ENCODE measurements at places on chromosomes 3 and 15.
A peak's percentile ranks its signal among the peaks of the same experiment; 100 is the strongest.

- DNase-seq = peak; percentile 5
These were observed 27.7 kb upstream of the PLXNA1 start for GRCh38 chr3:126955004-126955790.

- no peak for DNase-seq
These were observed 580.4 kb downstream of the CADM2 start for GRCh38 chr3:85539232-85539631.

- DNase-seq = no peak
These were observed 348.4 kb upstream of the THBS1 start for GRCh38 chr15:39232512-39232911.

GRCh38 chr15:99427668-99428361 lies 138.0 kb upstream of the MEF2A start:
- no peak for DNase-seq

- DNase-seq = peak; percentile 58
These were observed 245.0 kb upstream of the TOPAZ1 start for GRCh38 chr3:43996379-43997301.

DNA sequence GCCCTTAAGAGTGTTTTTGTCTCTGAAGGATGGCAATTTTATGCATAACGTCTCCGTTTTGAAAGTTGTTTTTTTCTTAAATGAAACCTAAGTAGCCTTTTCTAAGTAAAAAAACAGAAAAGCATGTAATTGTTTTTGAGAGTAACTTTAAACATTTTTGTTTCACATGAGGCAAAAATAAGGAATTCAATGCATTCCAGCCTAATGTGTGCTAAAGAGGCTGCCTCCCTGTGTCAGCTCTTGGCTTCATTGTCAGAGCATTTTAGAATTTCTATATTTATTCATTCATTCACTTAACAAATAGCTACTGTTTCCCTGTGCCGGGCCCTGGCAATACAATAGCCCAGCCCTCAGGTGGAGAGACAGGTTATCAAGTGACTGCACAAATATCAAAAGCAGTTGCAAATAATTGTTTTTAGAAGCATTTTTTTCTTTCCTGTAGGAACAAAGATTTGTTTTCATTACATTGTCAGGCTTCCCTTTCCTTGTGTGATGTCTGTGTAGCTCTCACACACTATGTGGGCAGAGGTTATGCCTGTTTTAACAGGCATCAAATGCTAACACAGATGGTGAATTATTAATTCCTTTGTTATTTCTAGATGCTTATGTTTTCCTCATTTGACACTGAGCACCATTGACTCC lies 81.9 kb downstream of the CCK start:
- no peak for DNase-seq

GRCh38 chr3:120652896-120653545 lies 29.0 kb downstream of the HGD start:
- no peak for DNase-seq

- no peak for DNase-seq
These were observed 26.4 kb downstream of the ABHD17C start for GRCh38 chr15:80721476-80721875.

GRCh38 chr15:72813345-72814004 lies 29.9 kb upstream of the ADPGK start:
- DNase-seq = peak; percentile 32

DNA sequence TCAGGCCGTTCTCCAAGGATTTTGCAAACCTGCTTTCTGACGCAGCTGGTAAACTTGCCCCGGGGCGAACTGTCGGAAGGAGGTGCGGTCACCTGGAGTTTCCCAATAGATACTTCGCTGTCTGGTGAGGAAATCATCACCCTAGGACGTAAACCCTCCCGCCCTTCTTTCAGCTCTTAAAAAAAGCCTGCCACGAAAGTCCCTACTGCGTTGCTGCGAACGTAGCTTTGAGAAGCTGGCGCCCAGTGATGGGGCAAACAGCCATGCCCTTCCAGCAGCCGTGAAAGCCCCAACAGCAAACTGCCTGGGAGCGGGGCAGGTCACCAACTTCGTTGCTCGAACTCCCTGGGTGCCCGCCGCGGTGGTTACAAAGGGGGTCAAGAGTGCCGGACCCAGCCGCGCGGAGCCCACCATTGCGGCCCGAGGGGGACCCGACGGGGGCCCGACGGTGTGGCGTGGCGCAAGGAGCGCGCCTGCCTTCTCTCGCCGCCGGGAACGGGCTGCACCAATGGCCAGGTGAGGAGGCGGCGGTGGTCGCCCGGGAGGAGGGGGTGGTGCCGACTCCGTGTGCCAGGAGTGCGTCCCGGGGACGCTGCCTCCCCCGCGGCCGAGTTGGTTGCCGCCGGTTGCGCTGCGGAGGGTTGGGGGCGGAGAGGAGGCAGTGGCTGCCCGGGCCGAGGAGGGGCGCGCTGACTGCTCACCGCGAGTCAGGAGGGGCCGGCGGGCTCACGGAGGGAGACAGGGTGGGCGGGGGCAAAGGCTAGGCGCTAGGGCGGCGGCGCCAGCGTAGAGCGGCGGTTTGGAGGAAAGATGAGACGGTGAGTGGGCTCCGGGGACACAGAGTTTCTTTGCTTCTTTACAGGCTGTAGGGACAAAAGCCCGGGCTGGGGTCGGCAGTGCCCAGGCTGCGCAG lies at the start of gene PHLDB2:
Gene PHLDB2, plus strand, starts transcription at position 205 of the 913 bp plus-strand sequence. CDS start 24,813 bp downstream, outside the sequence.
- peak; percentile 93 for DNase-seq

DNA sequence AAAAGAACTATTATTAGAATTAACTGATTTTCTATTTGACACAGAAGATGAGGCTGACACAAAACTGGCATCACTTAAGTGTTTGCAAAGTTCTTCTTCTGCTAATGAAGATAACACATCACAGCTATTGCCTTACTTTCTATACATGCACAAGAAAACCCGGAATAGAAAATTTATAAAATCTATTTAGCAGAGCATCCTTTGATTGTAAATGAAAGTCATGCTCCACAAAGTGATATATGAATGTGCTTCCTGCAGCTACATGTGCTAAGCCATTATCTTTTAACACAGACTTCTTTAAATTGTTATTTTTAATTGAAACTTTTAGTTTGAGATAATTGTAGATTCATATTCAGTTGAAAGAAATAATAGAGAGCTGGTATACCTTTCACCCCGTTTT lies 27.0 kb downstream of the DENND4A start:
- no peak for DNase-seq

GRCh38 chr15:37038716-37039106 lies 61.6 kb downstream of the MEIS2 start:
- DNase-seq = no peak
